ENCODE measurements at places on chromosomes 1 and 21.

GRCh38 chr1:61083807-61084440, 1.6 kb downstream of the NFIA start:
- no peak for DNase-seq

- DNase-seq = no peak
These were observed 28.5 kb upstream of the SDE2 start for GRCh38 chr1:226027538-226028217.

- DNase-seq = no peak
These were observed 1.3 kb downstream of the ZBTB7B start for GRCh38 chr1:155003766-155004351.

DNA sequence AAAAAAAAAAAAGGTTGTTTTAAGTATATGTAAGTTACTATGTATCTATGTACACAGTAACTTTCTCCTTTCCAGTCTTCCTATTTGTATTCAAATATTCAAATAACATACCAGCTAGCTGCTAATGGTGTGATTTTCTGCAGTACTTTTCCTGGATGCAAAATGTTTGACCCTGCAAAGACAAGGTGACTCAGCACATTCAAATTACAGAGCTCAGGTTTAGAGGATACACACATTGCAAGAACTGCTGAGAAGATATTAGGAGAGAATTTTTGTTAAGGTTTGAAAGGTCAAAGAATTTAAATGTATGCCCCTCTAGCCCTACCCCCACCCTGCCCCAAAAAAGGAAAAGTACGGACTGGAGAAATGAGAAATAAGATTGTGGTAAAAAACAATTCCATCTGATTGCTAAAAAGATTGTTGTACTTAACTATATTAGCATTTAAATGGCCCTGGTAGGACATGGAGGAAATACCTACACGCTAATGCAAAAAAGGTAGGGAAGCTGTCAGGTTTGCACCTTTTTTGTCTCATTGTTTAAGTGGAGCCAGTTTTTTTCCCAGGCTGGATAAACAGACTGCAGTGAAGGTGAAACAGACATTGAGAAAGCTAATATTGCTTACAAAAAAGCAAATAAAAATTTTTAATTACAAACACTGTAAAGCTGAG, 45.6 kb downstream of the ZNF281 start:
- no peak for DNase-seq

DNA sequence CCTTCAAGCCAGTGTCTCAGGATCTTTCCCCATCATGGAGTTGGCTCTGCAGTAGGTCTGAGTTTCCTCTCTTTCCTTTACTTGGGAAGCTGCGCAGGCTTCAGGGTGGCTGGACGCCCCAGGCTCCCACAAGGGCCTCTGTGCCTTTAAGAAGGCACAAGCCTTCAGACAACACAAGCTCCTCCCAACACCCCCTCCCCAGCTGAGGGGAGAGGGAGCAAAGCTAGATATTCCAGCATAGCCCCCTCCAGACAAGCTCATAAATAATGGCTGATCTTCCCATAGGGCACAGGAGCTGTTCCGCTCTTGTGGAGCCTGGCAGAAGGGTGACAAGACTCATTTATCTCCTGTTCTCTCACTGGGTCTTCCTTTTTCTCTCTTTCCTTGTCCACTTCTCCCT, 27.9 kb upstream of the ATP2B4 start:
- DNase-seq = no peak

GRCh38 chr21:44949161-44949778, 9.4 kb downstream of the SLX9 start:
- DNase-seq = no peak

DNA sequence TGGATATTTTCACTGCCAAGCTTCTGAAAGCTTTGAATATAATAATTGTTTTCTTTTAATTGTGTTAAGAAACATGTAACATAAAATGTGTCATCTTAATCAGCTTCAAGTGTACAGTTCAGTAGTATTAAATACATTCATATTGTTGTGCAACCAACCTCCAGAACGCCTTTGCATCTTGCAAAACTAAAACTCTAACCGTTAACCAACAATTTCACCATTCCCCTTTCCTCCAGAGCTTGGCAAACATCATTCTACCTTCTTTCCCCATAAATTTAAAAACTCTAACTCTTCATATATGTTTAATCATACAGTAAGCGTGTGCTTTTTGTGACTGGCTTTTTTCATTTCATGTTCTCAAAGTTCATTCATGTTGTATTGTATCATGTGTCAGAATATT, 2.1 kb downstream of the MNDA start:
- DNase-seq = no peak

DNA sequence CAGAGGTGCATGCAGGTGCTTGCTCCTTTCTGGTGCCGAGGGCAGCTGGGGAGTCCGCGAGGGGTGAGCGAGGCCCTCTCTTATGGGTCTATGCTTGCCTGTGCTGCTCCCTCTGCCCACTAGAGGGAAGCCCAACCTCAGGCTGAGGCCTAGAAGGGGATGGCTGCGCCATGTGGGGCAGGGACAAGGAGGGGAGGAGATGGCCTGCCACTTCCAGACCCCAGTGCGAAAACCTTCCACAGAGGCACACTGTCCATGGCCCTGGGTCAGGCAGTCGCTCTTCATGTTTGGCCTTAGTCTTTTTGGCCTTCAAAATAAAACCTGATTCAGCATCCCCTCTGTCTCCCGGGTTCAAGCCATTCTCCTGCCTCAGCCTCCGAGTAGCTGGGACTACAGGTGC, 14.0 kb downstream of the RHBG start:
- DNase-seq = peak; percentile 59

DNA sequence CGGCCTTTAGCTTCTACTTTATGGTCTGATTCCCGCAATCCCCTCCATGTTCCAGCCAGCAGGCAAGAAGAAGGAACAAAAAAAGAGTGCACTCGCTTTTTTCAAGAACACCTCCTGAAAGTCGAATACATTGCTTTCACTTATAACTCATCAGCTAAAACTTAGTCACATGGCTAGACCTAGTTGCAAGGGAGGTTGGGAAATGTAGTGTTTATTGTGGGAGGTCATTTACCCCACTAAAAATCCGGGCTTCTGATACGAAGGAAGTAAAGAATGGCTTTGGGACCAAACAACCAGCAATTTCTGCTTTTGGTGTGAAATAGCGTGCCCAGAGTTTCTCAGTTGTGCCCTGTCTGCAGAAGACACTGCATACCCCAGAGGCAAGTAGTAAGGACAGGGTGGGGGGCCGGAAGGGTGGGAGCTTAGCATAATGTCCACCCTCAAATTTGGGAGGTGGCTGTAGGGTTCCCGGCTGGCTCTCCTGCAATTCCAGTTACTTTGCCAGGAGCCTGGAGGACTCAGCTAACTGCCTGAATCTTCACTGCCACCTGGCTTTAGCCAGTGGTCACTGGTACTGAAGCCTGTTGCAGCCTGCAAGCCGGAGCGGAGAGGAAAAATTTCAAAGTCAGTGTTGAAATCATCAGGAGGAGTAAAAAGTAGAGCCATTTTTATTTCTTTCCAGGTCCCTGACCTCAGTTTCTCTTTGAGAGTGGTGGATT, 57.7 kb upstream of the F3 start:
- no peak for DNase-seq

DNA sequence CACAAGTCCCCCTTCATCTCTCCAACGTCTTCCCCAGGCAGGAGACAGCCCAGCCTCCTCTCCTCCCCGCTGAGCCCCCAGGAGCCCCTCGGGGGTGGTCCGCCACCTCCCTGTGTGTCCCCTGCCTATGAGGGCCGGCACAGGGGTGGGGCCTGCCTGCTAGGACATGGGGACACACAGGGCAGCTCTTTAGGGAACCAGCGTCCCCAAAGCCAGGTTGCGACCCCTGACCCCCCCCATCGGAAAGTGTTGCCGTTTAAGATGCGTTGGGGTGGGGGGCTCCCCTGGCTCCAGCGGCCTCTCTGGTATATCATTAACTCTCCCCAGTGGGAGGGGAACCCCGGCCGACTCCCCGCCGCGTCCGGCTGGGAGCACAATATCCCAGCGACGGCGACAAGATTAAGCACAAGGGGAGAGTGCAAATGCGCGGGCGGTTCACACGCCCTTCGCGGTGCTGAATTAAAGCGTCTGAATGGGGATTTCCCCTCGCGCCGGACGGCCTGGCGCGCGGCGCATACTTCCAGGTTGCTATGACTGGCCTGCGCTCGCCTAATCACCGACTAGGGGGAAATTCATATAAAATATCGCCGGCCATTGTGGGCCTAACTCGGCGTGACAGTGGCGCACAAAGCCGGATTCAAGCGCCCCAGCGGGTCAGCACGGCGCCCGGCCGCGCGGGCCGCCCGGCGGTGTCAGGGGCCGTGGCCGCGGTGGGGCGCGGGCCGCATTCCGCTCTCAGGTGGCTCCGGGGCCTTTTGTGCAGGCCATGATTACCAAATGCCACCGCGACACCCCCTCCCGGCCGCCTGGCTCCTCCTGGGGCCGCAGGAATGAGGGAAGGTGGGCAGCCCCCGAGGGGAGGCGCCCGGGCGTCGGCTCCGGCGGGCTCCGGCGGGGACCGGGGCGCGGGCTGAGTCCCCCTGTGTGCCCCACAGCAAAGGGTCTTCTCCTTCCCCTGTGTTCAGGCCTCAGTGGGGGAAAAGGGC, 30.9 kb downstream of the WNT3A start:
- DNase-seq = peak; percentile 8

- no peak for DNase-seq
These were observed 19.7 kb upstream of the EPS8L3 start for GRCh38 chr1:109783436-109783835.

DNA sequence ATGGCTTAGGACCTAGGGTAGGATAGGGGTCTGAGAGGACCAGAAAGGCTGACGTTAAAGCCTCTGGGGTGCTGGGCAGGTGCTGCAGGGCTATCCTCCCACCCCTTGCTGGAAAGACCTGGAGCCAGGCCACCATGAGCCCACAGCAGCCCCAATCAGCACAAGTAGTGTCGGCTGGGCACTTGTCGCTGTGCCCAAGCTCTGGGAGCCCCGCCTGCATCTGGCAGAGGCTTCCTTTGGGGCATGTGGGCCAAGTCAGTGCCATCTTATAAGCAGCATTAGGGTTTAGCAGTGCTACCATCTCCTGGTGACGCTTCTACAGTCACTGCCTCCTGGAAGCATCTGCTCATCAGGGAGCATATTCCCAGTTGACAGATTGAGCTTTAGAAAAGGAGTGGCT, 31.3 kb downstream of the MAN1C1 start:
- DNase-seq = no peak

DNA sequence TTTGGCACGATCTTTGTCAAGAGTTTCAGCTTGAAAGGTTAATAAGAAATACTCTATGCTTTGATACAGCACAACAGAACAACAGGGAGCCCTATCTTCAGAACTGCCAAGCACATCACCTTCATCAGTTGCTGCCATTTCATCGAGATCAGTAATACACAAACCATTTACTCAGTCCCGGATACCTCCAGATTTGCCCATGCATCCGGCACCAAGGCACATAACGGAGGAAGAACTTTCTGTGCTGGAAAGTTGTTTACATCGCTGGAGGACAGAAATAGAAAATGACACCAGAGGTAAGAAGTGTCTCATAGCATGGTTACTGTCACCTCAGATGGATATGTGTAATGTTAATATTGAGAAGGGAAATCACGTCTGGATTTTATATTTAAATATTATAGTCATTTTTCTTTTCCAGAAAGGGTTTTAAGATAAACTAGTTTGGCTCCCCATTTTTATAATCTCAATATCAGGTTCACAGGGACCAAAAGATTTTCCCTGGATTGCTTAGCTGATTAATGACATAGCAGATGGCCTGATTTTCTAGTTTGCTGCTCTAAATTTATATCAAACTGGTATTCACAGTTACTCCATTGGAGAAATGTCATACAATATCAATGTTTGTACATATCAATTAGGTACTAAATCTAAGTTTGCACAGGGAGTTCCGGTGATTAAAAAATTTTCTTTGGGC, 97.3 kb downstream of the USP25 start:
- DNase-seq = no peak

DNA sequence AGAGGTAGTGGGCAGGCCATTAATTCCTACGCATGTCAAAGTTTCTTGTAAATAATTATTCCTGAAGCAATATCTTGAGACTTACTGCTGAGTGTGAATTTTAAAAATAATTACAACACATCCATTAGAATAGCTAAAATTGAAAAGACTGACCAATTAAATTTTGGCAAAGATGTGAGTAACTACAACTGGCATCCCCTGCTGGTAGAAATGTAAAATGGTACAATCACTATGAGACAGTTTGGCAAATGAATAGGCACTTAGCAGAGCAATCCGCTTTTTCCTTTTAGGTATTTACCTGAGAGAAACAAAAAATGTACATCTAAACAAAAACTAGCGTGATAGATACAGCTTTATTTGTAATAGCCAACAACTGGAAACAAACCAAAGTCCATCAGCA, 798.9 kb downstream of the BRINP3 start:
- DNase-seq = no peak
